NCI-H1105 treated with DMSO at 0.1 percent for 48 hours (cell line): ENCODE measurements at places on chromosomes 1 and 21.

DNA sequence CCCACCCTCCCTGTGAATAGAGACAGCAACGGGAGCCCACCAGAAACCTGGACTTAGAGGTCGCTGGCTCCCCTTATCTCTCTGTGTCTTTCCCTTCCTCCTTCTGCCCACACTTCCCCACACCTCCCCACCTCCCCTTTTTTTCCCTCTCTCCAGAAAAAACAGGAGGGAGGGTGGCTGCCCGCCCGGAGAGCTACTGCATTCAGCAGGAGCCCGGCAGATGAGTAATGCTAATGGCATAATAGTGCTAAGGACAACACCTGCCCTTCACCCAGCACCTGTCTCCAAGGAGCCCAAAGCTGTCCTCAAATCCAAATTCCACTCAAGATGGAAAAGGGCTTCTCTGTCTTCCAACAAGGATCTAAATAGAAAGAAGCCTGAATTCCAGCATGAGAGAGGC is 11.4 kb upstream of the PRELP start:
- no peak for DNase-seq

- DNase-seq = no peak
Observed at GRCh38 chr1:157147906-157148700, 9.9 kb upstream of the ETV3 start.

DNA sequence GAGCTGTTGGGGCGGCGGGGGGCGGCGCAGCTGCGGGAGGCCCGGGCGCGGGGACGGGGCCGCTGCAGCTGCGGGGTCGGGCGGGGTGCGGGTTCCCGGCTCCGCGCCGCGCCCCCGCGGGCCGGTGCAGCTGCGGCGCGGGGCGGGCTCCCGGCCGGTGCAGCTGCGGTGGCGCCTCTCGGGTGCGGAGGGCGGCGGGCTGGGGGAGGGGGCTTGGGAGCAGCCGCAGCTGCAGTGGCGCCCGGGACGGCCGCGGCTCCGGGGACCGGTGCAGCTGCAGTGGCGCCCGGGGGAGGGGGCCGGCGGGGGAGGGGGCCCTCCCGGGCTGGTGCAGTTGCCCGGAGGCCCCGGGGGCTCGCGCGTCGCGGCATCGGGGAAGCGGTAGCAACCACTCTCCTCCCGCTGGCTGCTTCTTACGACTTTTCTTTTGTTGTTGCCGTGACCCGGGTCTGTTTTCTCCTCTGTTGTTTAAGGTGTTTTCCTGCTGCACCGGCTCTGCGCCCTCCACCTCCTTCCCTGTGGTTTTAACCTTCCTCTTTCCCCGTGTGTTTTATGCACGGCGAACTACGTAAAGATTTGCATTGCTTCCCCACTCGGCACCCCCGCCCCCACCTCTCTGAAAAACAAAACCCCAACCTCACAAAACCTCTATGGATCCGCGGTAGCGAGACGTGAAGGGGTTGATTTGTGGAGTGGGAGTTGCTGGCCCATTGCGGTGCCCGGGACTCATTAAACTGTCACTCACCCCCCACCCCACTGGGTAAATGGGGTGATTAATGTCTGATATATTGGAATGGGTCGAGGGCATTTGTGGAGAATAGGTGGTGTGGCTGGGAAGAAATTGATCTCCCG is 1.7 kb upstream of the ZBTB18 start:
- peak; percentile 13 for DNase-seq

DNA sequence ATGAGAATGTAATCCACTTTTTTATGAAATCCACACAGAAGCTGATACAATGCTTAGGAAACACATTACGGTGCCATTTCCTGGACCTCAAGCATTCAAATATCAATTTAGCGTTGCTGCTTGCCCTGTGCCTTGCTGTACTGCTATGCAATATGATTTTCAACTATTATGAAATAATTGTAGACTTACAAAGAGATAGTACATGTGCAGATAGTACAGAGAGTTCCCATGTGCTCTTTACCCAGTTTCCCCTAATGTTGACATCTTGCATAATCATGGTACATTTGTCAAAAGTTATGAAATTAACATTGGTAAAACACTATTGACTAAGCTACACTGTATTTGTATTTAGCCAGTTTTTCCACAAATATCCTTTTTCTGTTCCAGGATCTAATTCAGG is 37.7 kb upstream of the PTBP2 start:
- no peak for DNase-seq

DNA sequence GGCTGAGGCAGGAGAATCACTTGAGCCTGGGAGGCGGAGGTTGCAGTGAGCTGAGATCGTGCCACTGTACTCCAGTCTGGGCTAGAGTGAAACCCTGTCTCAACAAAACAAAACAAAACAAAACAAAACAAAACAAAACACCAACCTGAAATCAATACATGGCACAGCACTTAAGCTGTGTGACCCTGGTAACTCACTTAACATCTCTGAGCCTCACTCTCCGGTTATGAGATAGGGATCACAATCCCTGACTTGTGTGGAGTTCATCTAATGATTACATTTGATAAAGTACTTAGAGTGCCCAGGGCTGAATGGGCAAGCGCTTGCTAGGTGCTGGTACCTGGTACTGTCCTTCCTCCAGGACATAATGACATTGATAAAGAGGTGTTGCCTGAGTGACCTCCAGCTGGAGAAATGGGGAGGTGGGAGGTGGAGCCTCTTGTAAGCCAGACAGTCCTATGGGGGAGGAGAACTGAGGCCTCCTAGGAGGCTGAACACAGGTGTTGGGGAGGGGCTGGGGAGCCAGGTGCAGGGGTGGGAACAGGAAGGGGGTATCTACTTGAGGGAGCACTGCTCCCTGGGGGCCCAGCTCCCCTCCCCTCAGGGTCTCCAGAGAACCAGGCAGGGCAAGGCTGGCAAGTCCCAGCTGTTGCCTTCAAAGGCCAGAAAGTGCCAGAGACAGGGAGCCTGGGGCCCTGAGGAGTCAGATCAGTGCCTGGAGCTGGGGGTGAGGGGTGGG is 17.9 kb downstream of the FOXO6 start:
- peak; percentile 56 for DNase-seq

- no peak for DNase-seq
Observed at GRCh38 chr1:64678366-64678765, 66.5 kb upstream of the RAVER2 start.

GRCh38 chr1:10787286-10787685 is 9.2 kb downstream of the CASZ1 start:
- DNase-seq = peak; percentile 72

DNA sequence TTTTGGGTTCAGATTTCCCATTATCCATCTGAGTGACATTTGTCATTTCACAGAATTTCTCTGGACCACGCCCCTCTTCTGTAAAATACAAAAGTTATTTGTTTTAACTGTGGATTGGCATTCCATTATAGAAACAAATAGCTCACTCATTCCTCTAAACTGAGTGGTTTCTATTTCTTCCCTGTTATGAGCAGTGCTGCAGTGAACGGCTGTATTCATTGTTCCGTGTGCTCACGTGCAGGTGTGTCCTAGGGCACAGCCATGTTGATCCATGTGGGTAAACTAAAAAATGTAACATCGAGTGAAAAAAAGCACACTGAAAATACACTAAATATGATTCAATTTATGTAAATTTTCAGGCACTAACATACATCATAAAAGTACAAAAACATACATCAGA is 27.0 kb upstream of the IL12RB2 start:
- no peak for DNase-seq

DNA sequence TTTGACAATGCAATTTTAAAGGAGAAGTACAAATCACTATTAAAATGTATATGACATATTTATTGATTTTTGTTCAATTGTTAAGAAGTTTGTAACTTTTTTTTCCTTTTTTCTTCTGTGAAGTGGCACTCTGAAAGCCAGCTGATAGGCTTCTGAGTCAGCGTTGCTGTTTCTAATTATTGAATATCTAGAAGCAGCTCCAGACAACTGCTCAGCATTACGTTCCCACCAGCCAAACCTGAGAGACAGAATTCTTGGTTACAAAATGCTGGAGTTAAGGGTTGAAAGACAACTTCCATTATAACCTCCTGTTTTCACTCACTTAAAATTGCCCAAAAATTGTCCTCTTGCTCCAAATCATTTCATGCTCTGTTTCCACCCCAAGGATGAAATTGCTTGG is 31.4 kb upstream of the LMX1A start:
- no peak for DNase-seq

DNA sequence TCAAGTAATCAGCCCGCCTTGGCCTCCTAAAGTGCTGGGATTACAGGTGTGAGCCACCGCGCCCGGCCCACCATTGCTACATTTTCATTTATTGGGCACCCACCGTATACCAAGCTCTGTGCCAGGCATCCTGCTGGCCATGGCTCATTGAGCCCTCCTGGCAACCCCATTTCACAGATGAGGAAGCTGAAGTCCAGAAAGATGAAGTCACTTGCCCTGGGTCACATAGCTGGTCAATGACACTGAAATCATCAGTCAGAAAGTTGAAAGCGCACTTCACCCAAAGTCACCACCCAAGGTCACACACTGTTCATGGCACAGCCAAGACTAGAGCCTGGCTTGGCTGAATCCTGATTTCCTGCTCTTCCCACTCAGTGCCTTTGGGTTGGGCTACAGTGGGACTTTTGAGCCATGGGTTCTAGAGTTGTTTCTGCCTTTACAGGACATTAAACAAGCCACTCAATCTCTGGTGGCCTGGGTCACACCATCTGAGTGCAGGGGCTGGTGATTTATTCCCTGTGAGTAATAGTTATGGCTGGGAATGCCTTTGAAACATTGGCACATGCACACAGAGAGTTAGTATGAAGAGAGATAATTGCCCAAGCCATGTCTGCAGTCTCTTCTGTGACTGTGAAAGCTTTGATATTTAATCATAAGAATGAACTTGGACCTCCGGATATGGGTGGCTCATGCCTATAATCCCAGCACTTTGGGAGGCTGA is 16.0 kb upstream of the ARHGEF10L start:
- no peak for DNase-seq

GRCh38 chr1:242083742-242084141 is 84.8 kb upstream of the MAP1LC3C start:
- no peak for DNase-seq

DNA sequence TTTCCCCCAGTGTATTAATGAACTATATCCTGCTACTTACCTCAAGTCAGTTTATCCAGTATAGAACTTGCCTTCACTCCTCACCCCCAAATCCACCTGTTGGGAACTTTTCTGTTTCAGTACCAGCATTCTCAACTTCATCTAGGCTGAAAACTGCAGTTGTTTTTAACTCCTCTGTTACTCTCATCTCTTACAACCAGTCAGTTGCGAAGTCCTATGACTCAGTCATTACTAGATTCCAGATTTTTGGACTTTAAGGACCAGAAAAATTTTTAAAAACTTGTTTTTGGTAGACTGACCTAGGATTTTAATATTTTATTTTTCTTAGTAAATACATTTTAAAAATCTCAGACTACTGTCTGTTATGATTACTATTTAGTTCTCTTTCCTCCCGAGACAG is 8.1 kb downstream of the GNAI3 start:
- no peak for DNase-seq

- no peak for DNase-seq
Observed at GRCh38 chr1:14724246-14724645, 125.8 kb downstream of the KAZN start.

- no peak for DNase-seq
Observed at GRCh38 chr1:205777994-205778393, 2.7 kb upstream of the RAB29 start.

DNA sequence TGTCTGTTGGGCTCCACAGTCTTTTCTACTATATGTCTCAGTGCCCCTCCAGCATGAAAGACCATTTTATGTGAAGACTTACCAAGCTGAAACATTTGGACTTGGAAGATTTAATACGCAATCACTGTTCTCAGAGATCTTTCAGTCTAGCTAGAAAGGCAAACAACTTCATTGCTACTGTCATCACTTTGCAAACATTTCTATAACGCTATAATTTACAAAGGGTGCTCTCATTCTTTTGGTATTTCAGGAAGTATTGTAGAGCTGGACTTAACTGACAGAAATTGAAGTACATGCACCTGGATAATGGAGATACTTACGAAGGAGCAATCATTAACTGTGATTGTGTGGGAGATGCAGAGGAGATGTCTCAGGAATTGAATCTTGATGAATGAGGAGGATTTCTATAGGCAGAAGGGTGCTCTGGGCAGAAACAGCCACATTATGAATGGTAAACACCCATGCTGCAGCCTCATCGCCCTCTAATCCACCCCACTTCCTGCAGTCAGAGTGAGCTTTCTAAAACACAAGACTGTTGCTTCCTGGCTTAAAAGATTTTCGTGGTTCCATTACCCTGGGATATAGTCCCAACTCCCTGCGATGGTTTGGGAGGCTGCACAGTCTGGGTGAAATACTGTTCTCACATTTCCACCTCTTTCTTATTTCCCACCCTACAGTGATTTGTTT is 75.1 kb upstream of the GNG12 start:
- DNase-seq = no peak
